ENCODE measurements at places on chromosomes 4 and X.

GRCh38 chr4:4590546-4590945, 48.7 kb upstream of the STX18 start:
- DNase-seq = no peak
- no peaks in the 10 kb centered on the region for H3K4me1 ChIP-seq
- no peak overlapping the region for H3K27ac ChIP-seq
- H3K36me3 ChIP-seq = peaks cover 41% of the 10 kb centered on the region
- no peak overlapping the region for H3K4me3 ChIP-seq

DNA sequence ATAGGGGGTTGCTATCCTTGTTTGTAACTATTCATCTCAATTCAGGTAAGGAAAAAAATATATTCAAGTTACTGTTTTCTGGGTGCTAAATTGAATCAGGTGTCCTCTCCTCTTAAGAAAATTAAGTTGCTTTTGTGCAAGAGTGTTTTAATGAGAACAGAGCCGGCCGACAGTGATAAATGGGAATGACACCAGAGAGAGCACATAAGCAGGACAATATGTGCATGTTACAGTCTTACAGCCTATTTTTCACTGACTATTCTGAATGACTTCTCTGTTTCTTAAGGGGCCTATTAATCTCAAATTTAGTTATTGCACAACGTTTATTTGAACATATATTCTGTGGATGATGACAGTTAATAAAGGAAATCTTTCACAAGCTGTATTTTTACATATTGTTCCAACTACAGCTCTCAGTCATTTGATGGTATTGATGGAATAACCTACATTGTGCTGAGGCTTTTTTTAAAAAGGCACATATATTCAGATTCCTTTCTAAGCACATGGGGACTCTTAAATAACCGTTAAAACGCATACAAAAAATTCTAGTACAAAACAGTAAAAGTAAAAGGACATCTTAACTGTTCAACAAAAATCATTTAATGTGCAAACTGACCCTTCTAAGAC, 68.4 kb downstream of the SLC10A7 start:
- no peaks in the 10 kb centered on the region for H3K27me3 ChIP-seq
- peaks cover 19% of the 10 kb centered on the region for H3K36me3 ChIP-seq
- H3K4me3 ChIP-seq = no peak overlapping the region
- H3K27ac ChIP-seq = no peak overlapping the region

DNA sequence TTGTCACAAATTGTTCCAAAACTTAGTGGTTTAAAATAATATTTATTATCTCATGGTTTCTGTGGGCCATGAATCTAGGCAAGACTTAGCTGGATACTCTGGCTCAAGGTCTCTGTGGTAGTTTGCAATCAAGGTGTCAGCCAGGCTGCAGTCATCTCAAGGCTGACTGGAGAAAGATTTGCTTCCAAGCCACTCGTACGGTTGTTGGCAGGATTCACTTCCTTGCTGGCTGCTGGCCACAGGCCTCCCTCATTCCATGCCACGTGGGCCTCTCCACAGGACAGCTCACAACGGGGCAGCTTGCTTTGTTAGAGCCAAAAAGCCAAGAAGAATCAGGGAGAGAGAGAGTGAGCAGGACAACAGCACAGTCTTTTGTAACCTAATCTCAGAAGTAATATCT, 101.4 kb downstream of the WWC2 start:
- no peaks in the 10 kb centered on the region for H3K4me1 ChIP-seq
- H3K27ac ChIP-seq = no peak overlapping the region
- DNase-seq = no peak
- H3K4me3 ChIP-seq = no peak overlapping the region
- H3K36me3 ChIP-seq = no peaks in the 10 kb centered on the region

- H3K36me3 ChIP-seq = no peaks in the 10 kb centered on the region
- H3K4me1 ChIP-seq = no peaks in the 10 kb centered on the region
- H3K27ac ChIP-seq = no peak overlapping the region
- H3K4me3 ChIP-seq = no peak overlapping the region
- H3K27me3 ChIP-seq = no peaks in the 10 kb centered on the region
- DNase-seq = peak; percentile 16
These were observed 8.6 kb upstream of the ZXDA start for GRCh38 chrX:57918750-57919436.

Data from activated CD8-positive, alpha-beta T cell treated with anti-CD3 and anti-CD28 coated beads for 36 hours (primary cell).